Renal cortex interstitium (tissue), 15 donors: ENCODE measurements at places on chromosomes 13 and 19.

- no peak for DNase-seq
Measured at GRCh38 chr19:34767951-34768350, 5.1 kb downstream of the ZNF599 start.

DNA sequence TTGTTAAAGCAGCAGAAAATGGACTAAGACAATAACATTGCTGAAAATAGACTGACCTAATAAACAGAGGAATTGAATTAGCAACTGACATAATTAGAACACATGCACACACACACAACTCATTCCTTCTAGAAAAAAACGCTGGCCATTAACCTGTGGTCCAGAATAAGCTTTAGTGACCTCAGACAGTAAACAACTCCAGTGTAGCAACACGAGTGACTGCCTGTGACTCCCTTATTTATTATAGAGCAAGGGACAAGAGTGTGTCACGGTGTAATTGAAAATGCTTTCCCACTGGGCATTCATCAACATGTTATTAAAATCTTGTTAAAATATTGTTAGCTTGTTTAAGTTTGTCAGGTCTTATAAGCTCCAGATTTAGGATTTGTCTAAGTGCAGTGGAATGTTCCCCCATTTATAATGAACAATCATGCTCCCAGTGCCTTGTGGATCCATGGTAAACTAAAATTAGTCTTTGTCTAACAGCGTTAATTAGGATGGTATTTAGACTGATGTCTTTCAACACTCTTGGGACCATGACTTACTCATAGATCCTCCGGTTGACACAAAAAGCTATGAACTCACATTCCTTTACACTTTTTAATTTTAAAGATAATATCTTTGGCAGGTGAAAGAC is 111.7 kb upstream of the IRS2 start:
- DNase-seq: no peak

DNA sequence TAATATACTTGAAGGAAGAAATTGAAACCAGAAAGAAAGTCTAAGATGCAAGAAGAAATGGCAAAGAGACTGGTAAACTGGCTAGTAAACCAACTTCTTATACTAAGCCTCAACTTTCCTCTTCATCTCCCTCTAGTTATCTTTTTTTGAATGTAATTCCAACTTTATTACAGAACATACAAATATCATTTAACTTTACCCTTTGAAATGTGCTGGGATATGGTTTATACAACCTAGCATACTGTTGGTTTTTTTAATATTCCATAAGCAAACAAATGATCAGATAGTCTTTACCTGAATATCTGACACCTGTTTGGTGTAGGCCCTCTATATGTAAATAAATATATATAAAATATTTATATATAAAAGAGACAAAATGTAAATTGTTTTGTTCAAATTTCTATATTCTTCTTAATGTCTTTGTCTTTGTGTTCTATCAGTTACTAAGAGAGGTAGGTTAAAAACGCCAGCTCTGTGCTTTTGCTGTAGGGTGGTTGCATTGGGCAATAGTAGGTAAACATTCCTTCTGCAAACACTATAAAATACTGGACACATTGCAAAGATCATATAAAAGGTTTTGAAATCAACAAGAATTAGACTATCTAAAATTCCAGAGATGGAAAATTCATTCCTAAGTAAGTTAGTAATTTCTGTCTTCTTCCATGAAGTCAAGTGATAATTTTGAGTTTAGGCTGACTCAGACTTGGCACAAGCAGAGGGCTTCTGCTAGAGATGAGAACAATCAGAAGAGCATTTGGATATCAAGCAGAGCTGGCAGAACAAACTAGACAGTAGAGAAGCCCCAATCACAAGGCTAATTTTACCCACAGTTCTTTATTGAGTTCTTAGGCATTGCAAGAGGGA is 383.3 kb downstream of the RFC3 start:
- DNase-seq: no peak

- DNase-seq: no peak
Measured at GRCh38 chr13:27534108-27534980, 84.0 kb upstream of the MTIF3 start.

- DNase-seq: no peak
Measured at GRCh38 chr19:50897612-50898011, 13.6 kb downstream of the KLK4 start.

DNA sequence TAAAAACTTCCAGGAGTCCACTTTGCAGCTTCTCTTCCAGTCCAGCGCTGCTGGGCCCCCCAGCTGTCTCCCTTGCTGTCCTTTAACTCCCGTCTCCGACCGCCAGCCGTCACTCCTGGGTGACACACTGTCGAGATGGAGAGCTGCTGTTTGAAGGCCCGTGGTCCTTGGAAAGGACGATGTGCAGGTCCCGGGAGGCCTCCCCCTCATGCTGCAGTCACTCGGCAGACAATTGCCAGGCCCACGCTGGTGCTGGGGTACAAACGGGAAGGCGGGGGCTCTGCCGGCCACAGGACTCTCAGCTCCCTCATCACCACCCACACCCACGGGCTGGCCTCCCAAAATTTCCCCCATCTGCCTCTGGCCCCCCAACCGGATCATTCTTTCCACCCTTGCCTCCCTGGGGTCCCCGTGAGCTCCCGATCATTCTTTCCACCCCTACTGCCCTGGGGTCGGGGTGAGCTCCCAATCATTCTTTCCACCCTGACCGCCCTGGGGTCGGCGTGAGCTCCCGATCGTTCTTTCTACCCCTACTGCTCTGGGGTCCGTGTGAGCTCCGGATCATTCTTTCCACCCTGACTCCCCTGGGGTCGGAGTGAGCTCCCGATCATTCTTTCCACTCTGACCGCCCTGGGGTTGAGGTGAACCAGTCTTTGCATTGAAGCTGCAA is 16.0 kb upstream of the ZNF554 start:
- no peak for DNase-seq

DNA sequence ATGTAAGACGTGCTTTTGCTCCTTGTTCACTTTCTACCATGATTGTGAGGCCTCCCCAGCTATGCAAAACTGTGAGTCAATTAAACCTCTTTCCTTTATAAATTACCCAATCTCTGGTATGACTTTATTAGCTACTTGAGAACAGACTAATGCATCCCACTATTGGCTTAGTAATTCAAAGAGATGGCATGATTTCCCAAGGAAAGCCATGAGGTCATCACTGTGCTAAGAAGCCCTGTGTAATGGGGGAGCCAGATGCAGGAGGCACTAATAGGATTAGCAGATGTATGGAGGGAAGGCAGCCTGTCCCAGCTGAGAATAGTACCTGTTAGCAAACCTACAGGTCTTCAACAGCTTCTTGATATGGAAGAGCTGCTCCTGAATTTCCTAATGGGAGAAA is 38.1 kb downstream of the RUBCNL start:
- DNase-seq: no peak

GRCh38 chr19:57947088-57947418 is 453 bp downstream of the ZNF256 start:
- DNase-seq: no peak
